ENCODE measurements at places on chromosomes 1 and 21.

GRCh38 chr1:200108659-200109058 is 81.1 kb downstream of the NR5A2 start:
- no peak for DNase-seq

DNA sequence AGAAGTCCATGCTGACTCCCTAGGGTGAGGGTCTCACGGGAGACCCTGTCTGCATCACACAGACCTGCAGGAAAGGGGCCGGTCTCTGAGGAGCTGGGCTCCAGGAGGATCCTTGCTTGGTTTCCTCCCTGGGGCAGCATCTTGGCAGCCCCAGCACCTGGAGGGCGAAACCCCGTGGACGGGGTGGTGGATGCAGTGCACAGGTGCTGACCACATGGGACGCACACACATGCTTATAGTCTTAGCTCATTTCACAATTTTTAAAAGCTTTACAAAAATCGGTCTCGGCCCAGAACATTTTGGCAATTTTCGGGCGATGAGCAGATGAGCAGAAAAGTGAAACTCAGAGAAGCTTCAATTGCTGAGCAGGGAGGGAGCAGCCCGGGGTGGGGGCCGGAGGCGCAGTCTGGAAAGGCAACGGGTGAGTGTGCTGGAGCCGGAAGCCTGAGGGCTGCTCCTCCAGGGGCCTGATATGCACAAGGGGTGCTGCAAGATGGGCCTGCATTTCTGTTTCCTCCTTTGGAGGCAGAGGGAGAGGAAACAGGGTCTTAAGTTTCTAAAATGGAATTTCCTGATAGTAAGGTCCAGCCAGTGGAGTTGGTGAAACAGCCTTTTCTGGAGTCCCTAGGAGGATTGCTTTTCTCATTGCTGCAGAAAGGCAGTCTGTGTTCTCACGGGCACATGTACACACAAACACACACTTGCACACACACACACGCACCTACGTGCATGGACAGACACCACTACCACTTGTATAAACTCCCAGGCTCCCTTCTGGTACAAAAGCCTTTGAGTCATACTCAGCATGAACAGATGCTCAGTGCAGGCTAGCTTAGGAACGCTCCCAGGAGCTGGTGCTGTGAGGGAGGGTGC is 60.6 kb downstream of the SCCPDH start:
- no peak for DNase-seq

GRCh38 chr1:183602510-183602909 is 12.3 kb upstream of the NCF2 start:
- no peak for DNase-seq

- DNase-seq: no peak
Observed at GRCh38 chr1:64892576-64893573, 73.5 kb downstream of the JAK1 start.

DNA sequence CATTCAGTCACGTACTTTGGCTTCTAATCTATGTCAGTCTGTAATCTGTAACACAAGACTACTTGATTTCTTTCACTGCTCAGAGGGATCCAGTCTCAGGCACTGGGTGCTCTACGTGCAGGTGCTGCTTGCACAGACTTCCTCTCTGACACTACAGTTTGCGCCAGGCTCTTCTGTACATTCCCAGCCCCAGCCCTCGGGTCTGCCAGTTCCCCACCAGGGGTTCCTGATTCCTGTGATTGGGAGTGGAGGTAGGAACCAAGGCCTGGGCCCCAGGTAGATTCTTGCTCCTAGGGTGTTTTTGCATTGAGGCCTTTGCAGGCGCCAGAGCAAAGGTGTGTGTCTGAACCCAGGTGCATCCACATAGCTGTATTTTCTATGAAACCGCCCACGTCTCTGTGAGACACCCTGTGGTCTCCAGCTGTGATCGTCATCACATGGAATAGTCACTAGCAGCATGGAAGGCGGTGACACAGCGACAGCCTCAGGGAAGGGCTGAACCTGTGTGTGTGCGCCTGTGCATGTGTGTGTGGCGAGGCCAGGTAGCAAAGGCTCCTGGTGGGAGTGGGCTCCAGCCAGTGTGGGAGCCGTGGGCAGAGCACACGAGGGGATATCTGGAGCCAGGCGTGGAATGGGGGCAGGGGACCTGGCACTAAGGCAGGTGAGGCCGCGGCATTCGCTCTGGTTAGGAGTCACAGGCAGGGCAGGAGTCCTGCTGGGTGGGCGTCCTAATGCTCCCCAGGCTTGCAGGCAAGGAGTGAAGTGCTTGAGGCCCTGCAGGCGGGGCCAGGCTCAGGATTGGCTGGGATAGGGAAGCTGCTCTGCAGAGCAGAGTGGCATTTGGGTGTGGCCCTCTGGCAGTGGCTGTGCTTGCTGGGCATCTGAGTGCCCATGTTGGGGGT is 5.2 kb downstream of the GJC2 start:
- DNase-seq: peak; percentile 92

DNA sequence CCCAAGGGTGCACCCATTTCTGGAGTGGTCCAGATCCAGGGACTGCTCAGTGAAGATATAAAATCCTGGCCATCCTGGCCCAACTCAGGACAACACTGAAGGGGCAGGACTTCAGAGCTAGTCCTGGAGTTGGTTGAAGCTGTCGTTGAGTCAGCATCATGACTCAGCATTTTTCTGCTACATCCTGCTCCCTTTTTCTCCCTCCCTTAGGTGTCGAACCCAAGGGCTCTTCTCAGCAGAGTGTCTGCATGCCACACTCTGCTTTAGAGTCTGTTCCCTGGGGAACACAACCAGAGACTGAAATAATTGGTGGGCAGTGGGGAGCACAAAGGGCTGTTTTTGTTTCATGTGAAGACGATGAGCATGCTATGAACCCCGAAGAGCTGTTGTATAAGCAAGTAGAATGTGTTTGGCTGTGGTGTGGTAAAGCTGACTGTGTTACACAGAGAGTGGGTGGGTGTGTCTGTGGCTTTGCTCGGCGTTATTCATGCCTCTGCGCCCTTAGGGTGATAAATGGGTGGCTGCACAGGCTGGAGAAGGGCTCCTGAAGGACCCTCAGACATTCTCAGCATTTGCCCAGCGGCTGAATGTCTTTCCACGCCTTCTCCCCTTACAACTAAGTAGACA is 167.2 kb downstream of the CYYR1 start:
- DNase-seq: no peak

DNA sequence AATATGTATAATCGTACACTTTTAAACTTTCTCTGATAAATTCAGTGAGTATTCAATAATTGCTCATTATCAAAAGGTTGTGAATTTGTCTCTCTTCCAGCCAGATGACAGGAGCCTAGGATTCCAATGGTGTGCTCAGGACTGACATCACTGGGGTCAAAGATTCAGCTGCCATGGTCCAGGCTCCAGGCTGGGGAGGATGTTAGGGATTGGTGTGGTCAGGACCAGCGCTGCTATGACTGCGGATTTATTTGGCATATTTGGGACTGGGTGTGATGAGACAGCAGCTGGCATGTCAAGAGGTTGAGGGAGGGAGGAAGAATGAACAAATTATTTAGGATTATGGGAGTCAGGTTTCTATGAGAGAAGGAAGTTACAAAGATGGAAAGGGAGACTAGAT is 48.2 kb upstream of the ABCA4 start:
- DNase-seq: no peak

GRCh38 chr1:235160383-235160956 is 580 bp downstream of the RBM34 start:
- peak; percentile 50 for DNase-seq

DNA sequence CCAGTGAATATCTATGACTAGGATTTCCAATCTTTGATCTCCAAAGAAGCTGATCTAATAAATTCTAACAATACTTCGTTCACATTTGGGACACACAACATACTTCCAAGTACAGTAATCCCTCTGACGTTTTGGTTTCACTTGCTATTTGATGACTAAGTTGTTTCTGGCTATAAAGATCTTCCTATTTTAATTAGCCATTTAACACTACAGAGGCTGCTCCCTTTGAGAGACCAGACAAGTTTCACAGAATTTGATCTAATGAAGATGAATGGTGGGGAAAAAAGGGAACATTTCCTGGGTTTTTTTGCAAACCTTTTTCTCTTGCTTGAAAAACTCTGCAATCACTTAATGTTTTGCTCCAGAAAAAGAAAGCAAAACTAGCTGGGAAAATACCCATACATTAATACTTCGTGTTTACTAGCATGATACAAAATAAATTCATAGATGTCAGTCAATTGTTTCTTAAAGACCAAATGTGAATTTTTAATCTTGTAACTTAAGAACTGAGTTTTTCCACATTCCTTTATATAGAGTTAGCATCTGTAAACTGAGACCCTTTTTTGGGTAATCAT is 28.0 kb upstream of the GLIS1 start:
- DNase-seq: no peak

DNA sequence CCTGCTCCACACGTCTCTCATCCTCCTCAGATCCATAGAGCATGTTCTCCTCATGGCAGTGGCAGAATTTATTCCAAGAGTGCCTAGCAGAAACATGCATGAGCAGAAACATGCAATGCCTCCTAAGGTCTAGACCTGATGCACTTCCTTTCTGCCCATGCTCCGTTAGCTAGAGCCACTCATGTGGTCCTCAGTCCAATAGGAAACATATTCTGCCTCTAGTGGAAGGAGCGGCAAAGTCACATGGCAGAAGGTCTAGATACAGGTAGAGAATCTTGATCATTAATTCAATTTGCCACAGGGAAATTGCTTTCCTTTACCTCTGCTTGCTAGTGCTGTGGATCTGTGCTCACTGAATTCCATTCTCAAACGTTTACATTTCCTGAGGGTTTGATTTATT is 130.4 kb downstream of the KIF26B start:
- no peak for DNase-seq

DNA sequence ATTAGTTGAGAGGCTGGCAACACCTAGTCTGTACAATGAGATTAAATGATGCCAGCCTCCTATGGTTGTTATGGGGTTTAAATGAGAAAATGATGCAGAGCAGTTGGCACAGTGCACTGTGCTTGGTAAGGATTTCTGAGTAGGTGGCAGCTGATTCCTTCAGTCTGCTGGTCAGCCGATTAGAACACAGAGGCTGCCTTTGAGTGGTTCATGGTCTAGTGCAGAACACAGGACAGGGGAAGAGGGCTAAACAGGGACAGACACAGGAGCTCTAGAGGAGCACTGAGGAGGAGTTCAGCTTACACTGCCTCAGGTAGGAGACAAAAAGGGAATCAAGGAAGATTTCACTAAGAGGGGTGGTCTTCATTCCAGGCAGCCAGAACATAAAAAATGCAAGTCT is 1.4 kb downstream of the TIE1 start:
- DNase-seq: no peak

- DNase-seq: no peak
Observed at GRCh38 chr1:91799863-91800262, 86.1 kb downstream of the TGFBR3 start.

DNA sequence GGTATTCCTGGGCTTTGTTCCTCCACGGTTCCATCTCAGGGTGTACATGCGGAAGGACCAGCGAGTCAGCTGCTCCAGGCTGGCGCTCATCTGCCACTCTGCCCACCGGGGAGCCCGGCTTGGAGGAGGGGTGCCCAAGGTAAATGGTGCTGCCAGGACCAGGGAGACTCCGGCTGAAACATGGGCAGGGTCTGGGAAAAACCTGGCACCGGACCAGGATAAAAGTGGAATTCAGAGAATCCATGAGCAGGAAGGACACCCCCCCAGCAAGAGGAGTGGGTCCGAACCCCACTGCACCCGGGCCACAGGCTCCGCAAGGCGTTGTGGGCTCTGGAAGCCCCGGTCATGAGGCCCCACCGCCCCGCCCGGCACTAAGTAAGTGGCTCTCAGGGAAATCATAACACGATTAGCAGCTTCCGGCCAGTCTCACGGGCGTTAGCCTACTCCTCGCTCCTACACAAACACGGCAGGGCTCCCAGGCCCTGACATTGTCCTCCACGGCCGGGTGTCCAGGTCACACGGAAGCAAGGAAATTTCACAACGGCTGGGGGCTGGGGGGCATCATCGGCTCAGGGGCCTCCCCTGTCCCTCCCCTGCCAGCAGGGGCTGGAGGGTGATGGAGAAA is 21.1 kb downstream of the MEGF6 start:
- DNase-seq: peak; percentile 88

GRCh38 chr1:79749607-79750006 is 743.1 kb upstream of the ADGRL4 start:
- no peak for DNase-seq

GRCh38 chr1:115572710-115573109 is 69.1 kb upstream of the VANGL1 start:
- DNase-seq: no peak

DNA sequence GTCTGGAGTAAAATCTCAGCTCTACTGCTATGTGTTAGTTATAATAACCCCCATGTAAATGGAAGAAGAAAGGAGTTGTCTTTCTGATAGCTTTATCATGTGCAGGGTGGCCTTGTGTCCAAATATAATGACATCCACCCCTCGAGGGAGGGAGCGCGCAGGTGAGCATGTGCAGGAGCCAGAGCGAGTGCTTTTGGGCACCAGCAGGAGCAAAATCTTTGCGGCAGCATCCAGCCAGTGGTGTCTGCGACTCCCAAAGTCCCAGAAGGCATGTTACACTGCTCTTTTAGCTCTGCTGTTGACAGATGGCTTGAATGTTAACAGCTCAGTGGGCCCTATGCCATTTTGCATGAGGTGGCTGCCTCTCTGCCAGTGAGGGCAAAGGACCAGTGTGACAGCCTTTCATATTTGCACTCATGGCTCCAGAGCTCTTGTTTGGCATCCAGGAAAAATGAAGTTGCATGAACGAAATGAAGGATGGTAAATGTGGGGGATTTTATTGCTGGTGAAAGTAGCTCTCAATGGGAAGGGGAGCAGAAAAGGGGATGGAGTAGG is 146.7 kb downstream of the HMCN1 start:
- DNase-seq: no peak

Data from NCI-H1417 (cell line).